Esophagus squamous epithelium (tissue), 5 donors: ENCODE measurements at places on chromosomes 3 and 15.

GRCh38 chr3:197244751-197245150, 53.7 kb downstream of the DLG1 start:
- DNase-seq, result no peak

DNA sequence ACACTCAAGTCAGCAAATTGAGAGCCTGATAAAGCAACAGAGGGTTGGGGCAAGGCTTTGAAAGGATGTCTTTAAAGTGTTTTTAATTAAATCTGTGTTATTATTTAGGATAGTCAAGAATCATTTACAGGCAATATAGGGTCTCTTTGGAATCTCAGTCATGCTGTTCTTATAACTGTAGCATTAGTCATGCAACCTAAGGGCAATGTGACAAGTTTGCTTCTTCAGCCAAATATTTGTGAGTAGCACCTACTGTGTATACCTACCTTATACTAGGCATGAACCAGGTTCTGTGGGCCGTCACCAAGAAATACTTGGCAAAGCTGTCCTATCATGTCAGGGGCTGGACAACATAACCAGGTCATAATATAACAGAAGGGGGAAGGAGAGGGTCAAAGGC, 184.6 kb upstream of the TRIM42 start:
- DNase-seq, result no peak

GRCh38 chr15:74901612-74902063, 5.0 kb downstream of the FAM219B start:
- no peak for DNase-seq

DNA sequence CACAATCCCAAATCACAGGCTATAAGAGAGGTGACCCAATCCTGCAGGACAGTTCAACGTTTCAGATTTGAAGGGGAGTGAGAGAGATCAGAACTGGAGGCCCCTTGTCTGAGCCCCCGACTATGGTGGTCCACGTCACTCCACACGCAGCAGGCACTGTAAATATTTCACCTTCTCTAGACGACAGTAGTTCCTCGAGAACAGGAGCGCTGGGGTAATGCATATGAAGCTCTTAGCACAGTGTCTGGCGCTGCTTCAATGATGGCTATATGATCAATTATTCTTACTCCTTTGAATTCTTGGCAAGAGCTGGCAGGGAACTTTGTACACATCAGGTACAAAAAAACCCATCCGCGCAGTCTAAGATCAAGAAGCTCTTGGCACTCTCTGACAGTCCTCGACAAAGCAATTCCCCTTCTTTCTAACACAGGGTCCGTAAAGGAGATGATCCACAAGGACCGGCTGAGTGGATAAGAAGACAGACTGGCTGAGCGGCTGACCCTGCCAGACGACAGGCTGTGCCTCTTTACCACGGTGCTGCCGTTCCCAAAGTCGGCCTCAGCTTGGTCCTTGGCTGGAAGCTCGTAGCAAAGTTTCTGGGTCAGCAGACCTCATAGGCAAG, 522 bp upstream of the NRROS start:
- no peak for DNase-seq

DNA sequence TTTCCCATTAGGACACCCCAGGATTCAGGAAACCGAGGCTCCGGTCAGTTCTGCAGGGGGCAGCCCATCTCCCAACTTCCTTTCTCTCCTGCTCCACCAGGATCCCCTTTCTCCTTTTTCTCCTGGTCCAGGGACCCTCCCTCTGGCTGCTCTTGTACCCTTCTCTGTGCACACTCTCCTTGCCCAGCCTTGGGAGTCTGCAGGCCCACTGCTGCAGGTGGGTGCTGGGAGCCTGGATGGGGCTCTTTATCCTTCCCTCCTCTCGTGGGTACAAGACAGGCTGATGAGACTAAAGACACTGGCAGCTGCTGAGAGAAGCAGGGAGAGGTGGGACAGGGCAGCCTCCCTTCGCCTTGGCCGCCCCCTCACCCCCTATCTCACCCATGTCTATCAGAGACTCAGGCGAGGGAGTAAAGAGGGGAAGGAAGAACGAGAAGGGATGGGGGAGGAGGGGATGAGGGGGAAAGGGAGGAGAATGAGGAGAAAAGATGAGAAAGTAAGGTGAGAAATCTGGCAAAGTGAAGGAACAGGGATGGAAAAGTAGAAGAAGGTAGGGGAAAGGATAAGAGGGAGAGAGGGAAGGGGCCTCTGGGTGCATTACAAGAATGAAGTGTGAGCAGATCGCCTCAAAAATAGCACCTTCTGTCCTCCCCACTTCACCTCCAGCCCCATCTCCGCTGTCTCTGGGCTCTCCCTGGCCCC, 45.2 kb downstream of the ITGA11 start:
- no peak for DNase-seq

DNA sequence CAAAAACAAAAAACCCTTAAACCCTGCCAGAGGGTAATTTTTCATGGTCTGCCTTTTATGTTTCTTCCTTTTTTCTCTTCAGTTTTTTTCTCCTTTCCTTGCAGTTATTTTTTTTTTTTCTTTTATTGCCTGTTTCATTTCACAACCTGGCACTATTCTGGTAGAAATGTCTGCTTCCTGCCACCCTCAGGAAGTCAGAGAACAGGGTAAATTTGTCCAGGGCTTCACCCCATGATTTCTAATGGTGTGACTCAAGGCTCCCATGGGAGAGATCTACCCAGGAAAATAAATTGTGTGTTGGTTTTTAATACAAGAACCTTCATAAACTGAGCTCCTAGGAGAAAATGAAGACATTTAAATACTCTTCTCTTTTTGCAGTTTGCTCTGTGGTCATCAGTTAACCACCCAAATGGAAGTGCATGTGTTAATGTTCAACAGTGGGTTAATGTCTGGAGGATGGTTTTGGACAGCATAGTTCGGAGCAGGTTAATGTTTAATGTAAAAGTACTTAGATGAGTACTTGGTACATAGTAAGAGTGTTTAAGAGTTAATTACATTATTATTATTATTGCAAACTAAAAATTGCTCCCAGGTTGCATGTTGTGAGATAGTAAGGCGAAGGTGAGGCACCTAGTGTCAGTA, 45.9 kb downstream of the CGNL1 start:
- no peak for DNase-seq
